ENCODE measurements at places on chromosomes 12 and 14.

GRCh38 chr12:82314406-82314892 lies 43.7 kb downstream of the CCDC59 start:
- DNase-seq, result no peak

- DNase-seq, result no peak
Observed at GRCh38 chr14:93103392-93104080, 12.2 kb downstream of the ITPK1 start.

DNA sequence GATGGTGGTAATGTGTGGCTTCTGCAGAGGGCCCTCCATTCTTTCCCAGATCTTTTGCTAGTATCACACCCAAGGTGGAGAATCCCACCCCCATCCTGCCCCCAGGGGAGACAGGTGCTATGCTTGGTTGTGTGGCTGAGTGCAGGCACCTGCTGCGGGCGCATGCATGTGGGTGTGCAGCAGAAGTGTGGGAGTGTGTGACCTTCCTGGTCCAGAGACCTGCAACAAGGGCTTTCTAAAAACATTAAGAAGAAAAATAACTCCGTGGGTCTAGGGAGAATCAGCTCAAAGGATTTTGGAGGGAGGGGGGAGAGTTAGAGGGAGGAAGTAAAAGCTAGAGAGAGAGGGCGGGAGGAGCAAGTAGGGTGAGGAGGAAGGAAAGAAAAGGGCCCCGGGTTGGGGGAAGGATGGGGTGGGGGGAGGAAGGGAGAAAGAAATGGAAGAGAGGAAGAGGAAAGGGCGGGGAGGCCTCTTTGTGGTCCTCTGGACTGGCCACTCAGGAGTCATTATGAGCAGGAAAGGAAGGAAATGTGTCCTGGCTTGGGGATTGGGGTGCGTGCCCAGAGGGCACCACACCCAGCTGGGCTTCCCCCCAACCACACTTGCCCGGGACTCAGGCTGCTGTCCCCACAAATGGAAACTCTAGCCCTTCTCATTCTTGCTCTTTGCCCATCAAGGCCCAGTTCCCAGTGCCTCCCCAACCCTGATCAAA lies 3.1 kb upstream of the FIGNL2 start:
- DNase-seq, result no peak

DNA sequence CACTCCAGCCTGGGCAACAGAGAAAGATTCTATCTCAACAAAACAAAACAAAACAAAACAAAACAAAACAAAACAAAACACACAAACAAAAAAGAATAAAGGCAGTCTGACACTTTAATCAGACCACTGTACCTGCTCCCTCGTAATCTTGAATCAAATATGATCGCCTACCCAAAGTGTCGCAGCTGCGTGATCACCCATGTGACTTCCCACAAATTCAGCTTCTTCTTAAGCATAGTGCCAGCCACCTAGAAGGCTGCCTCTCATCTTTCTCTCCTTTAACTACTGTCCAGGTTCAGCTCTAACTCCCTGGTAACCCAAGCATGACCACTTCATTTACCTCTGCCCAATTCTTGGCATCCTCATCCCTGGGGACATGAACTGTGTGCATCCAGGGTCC lies 37.4 kb downstream of the FMNL3 start:
- no peak for DNase-seq

DNA sequence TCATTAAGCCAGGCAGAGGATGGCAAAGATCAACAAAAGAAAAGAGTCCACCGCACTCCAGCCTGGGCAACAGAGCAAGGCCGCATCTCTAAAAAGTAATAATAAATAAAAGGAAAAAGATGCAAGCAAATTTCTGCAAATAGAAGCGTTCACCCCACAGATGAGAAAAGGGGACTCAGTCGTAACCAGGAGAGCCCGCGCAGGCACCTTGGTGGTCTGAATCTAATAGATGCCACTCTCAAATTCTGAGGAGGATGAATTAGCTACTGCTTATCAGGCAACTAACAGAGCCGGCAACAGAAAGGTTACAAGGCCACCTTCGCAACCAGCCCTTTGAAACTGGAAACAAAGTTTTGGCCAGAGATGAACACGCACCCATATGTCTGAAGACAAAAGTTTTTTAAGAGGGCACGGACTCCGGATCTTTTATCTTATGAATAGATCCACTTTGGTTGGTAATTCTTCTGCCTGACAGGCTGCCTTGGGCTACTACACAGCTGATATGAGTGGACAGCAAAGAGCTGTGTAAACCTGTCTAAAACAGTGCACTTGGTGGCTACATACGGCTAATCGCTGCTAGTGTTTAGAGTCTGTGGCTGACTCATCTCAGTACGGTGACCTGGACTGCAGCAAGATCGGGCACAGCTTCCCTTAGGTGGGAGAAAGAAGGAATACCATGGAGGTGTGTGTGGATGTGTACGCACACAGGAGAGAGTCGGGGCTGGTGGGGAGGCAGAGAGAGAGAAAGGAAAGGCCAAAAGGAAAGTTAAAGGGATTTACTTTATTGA lies 32.9 kb upstream of the TTC7B start:
- no peak for DNase-seq

GRCh38 chr12:93537769-93538168 lies 34.7 kb upstream of the SOCS2 start:
- DNase-seq, result no peak

DNA sequence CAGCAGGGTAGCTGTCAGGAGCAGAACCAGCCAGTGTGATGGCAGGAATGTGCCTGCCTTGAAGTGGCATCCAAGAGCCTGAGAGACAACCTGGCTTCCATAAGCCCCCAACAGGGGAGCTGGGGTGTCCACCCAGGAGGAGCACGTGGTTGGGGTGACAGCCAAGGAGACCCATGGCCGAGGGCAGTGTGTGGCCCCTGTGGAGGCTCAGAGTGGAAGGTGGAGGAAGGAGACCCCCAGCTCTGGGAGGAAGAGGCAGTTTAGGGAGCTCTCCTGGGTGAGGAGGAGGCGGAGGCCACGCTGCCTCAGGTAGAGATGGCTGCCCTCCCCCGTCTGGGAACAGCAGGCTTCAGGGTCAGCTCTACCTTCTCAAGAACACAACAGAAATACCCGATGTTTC lies 147.0 kb downstream of the CALM1 start:
- DNase-seq, result no peak

- DNase-seq, result no peak
Observed at GRCh38 chr12:110023059-110023980, 24.1 kb downstream of the ANKRD13A start.

GRCh38 chr12:80269803-80270552 lies 170.6 kb downstream of the OTOGL start:
- DNase-seq, result peak; percentile 47

DNA sequence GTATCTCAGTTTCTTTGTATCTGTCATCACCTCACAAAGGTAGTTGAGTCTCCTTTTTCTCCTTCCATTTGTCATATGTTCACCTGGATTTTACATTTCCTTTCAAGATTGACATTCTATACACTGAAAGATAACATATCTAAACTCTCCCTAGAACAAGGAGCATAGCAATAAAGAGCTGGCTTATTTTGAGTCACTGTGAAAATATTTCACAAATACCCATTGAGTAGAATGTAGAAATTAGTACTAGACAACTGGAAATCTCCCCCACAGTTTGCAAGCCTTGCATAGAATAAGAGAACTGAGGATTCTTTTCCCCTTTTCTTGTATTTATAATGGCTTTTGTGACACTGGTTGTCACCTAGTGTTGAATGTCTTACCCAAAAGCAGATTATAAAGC lies 111.2 kb downstream of the KICS2 start:
- DNase-seq, result peak; percentile 55

GRCh38 chr14:89978656-89979055 lies 22.9 kb downstream of the TDP1 start:
- no peak for DNase-seq

GRCh38 chr12:92229381-92229780 lies 83.7 kb upstream of the BTG1 start:
- no peak for DNase-seq

DNA sequence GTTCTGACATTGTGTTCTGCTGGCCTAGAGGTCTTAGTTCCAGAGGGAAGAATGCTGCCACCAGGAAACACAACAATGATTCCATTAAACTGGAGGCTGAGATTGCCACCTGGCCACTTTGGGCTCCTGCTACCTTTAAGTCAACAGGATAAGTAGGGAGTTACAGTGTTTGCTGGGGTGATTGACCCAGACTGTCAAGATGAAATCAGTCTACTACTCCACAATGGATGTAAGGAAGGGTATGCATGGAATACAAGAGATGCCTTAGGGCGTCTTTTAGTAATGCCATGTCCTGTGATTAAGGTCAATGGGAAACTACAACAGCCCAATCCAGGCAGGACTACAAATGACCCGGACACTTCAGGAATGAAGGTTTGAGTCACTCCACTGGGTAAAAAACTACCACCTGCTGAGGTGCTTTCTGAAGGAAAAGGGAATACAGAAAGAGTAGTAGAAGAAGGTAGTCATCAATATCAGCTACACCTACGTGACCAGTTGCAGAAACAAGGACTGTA lies 852.6 kb downstream of the LRFN5 start:
- no peak for DNase-seq

GRCh38 chr14:68236582-68237458 lies 417.2 kb downstream of the RAD51B start:
- no peak for DNase-seq

GRCh38 chr14:81382517-81383225 lies 17.5 kb downstream of the STON2 start:
- no peak for DNase-seq

DNA sequence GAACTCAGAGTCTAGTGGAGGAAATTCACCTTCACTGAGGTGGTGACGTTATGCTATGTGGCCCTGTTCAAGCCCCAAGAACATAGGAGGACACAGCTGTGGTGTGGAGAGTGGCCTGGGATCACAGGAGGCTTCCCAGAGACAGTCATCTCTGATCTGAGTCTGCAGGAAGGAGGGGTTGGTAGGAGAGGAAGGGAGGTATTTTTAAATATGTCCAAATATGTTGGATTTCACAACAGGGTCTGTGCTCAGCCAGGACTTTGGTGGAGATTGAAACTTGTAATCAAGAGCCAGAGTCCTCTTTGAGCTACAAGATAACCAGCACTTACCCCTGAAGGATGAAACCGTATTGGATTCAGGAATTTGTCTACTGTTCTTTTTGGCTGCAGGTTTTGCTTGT lies 26.4 kb upstream of the MED13L start:
- peak; percentile 53 for DNase-seq

DNA sequence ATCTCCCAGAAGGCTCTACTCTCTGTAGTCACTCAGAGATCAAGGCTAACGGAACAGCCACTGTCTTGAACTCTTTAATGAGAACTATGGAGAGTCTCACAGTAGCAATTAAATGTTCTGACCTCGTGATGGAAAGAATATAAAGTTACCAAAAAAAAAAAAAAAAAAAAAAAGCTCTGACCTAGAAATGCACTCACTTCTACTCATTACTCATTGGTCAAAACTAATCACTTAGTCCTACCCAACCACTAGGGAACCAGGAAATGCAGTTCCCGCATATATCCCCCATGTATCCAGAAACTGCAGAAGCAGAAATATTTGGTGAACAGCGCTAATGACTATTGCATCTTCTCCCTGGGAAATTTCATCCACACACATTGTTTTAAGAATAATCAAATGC lies 29.5 kb upstream of the C12orf76 start:
- peak; percentile 23 for DNase-seq

GRCh38 chr12:25886396-25886795 lies 72.1 kb upstream of the RASSF8 start:
- no peak for DNase-seq

DNA sequence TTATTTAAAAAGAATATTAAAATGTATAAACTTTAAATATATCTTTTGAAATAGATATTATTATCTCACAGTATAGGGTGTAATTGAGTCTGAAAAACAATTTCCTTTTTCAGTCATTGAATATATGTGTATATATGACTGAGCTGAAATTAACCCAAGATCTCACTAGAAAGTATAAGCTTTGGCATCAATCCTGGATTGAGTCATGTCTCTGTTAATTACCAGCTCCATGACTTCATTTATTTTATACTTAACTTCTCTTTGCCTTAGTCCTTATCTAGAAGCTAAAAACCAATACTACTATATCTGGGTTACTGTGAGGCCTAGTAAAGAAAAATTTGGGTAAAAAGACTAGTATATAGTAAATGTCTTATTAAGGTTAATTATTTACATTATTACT lies 1020.3 kb downstream of the LRFN5 start:
- DNase-seq, result no peak

DNA sequence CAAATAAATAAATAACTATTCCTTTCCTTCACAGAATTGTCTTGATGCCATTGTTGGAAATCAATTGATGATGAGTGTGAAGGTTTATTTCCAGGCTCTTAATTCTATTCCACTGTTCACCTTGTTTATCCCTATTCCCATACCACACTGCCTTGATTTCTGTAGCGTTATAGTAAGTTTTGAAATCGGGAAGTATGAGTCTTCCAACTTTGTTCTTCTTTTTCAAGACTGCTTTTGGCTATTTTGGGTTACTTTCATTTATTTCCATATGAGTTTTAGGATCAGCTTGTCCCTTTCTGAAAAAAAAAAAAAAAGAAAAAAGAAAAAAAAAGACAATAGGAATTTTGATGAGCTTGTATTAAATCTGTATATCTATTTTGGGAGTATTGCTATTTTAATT lies 9.3 kb upstream of the CDK2AP1 start:
- no peak for DNase-seq
